ENCODE measurements at places on chromosomes 3 and 15.
A peak's percentile ranks its signal among the peaks of the same experiment; 100 is the strongest.

- DNase-seq, result no peak
These were observed 73.8 kb downstream of the MB21D2 start for GRCh38 chr3:192843723-192844485.

DNA sequence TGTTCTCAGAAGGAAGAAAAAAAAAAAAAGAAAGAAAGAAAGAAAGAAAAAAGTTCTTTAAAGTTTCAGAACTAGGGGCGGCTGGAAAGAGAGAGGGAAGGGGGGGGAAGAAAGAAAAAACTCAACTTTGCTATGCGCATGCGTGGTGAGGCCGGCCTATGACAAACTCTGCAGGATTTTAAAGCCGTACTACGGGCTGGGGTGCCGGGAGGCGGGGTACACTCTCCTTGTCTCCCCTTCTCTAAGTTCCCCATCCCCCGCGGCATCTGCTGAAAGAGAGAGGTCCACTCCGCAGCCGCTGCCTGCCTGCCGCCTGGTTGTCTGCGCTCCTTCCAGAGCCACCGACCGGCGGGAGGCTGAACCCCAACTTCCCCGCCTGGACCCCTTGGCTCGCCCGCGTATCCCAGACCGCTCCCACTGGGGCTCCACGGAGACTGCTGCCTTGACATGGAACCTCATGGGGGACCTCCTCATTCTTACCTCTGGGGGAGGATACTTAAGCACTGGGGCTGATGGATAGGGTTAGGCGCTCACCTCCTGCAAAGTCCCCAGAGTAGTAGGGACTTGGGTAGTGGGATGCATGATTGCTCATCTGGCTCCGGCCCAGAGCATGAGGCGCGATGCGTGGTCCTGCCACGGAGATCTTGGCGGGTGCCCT lies 1.4 kb upstream of the WNT5A start:
- DNase-seq, result peak; percentile 85

- DNase-seq, result peak; percentile 65
These were observed at the start of gene ROBO2 for GRCh38 chr3:77039606-77040171. Gene ROBO2 (plus strand): TSS chr3:77040099. CDS start chr3:77040786, 687 bp downstream.

GRCh38 chr15:89714775-89715174 lies 24.2 kb downstream of the WDR93 start:
- DNase-seq, result no peak

- no peak for DNase-seq
These were observed 7.3 kb downstream of the VWA5B2 start for GRCh38 chr3:184236636-184237035.
